ENCODE measurements at places on chromosomes 13 and 19. TPM values are rescaled to one million over a fixed set of nuclear protein-coding genes. Genes with fewer than 3 reads are reported as not detected.

Gene COX7A1
- polyA plus RNA-seq = not detected

Gene CLDN10
- not detected for polyA plus RNA-seq

Gene ERICH6B
- polyA plus RNA-seq = not detected

DNA sequence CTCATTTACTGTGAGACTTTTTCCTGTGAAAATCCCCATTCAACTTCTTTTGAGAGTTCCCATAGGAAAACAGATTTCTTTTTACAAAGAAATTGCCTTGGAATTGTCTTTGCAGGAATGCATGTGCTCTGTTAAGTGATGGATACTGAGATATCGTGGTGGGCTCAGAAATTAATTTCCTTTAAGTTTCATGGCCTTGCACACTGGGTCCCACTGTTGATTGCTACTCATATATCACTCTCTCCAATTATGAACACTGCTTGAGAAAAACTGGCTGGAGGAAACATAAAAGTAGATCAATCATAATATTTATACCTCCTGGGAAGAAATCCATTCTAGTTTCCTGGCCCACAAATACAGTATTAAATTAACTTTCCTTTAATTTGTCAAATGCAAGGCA is 131.3 kb downstream of the OXGR1 start:
- DNase-seq = no peak

DNA sequence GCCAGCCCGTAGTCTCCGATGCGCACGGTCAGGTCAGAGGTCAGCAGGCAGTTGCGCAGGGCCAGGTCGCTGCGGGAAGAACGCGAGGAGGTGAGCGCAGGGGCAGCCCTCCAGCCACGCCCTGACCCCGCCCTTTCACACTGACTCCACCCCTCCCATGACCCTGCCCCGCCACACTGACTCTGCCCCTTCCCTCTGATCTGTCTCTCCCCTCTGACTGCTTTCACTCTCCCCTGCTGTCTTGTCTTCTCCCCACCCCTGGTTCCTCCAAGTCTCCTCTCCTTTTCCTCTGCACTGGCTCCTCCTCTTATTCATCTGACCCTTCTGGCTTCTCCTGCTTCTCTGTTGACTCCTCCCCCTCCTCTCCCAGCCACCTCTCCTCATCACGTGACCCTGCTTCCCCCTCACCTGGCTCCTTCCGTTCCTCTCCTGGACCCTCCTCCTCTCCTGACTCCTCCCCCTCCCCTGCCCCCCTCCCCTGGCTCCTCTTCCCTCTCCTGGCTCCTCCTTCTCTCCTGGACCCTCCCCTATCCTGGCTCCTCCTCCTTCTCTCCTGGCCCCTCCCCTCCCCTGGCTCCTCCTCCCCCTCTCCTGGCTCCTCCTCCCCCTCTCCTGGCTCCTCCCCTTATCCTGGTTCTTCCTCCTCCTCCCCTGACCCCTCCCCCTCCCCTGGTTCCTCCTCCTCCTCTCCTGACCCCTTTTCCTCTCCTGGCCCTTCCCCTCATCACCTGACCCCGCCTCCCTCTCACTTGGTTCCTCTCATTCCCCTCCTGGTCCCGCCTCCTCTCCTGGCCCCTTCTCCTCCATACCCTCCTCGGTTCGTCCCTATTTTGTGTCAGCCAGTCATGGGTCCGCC is 9.9 kb downstream of the LMTK3 start:
- peak; percentile 55 for DNase-seq
